ENCODE measurements at places on chromosomes 12 and 14.

DNA sequence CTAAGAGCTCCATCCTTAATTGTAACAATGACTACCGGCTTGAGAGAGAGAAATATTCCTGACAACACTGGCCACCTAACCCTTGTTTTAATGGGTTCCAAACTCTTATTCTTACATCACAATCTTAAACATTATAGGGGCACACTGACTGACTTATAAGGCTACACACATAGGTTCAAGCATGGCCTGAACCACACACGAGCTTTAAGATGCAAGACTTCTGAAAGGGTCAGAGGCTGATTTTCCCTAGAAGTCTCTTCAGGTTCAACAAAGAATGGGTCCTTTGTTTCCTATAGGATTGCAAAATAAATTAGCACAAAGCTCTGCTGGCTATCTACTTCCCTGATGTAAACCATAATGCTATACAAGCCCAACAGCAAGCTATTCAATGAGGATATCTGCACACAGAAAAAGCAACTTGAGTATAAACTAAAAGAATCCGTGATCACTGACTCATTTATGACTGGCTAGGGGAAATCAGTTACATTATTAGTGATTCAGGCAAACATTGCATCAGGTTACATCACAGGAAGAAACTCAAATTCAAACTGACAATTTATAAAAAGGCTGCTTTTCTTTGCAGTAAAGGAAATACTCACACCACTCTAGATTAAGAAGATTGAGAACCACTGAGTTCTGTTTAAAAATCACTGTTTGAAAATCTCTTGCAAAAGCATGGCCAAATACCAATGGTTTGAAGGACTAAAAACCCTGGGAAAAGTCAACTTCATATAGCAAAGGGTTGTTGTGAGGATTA, 8.5 kb downstream of the BTG1 start:
- DNase-seq: no peak

- DNase-seq: no peak
Measured at GRCh38 chr12:67818459-67818903, 169.9 kb downstream of the DYRK2 start.

- DNase-seq: no peak
Measured at GRCh38 chr14:81122326-81122725, 98.4 kb downstream of the GTF2A1 start.

DNA sequence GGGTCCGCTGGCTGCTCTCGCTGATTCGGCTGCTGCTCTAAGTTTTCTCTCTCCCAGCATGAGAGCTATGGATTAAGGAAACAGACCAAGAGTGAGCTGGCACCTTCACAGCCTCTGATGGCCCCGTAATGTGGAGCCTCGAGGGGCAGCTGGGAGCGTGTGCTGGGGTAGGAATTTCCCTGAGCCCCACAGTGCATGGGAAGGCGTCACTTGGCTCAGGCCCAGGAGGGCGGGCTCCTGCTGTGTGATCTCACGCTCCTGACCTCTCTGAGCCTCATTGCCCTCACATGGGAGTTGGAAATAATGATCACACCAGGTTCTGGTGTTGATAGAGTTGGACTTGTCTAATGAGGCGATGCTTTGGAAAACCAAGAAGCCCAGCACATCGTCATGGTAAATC, 238.6 kb upstream of the CRY1 start:
- DNase-seq: no peak

GRCh38 chr14:33493990-33494389, 456.9 kb downstream of the EGLN3 start:
- no peak for DNase-seq
